ENCODE measurements at places on chromosomes 11 and 22. TPM values are rescaled to one million over a fixed set of nuclear protein-coding genes. Genes with fewer than 3 reads are reported as not detected.

Gene ASPHD2
- total RNA-seq, result 3.5 TPM

Gene FXYD2
- not detected for total RNA-seq

Gene SCGB1D2
- total RNA-seq, result 6.0 TPM

Gene C11orf42
- not detected for total RNA-seq

Gene OR8J3
- total RNA-seq, result not detected

GRCh38 chr11:133053124-133053776 lies 479.1 kb downstream of the OPCML start:
- DNase-seq, result no peak

- no peak for DNase-seq
Measured at GRCh38 chr11:70582886-70583641, 184.7 kb downstream of the CTTN start.

DNA sequence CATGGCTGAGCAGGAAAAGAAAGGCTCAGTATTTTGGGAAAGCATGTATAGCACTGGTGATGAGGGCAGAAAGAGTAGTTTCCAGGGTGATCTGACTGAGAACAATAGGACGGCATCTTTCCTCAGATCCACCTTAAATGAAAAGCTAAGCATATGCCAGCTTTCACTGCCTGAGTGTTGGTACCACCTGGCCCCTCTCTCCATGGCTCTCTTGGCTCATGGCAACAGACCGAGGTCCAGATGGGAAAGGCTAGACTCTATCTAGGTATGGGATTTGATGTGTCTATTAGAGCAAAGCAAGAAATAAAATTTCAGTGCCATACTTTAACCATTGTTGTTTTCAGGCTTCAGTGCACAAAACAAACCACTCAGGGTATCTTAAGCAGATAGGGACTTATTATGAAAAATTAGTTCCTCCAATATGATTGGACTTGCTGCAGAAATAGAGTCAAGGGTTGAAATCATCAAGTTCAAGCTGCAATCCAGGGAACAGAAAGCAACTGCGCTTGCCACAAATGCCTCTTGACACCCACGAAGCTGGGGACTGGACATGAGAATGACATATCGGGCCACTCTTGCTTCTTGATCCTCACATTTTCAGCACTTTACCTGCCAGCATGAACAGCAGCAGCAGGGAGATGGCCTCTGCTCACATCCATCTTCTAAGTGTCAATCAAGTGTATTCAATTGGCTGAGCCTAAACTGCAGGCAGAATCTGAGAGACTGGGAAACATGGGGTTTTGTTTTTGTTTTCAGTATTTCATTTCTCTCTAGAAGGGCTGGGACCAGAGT lies 64.0 kb upstream of the SNX19 start:
- DNase-seq, result no peak

- no peak for DNase-seq
Measured at GRCh38 chr11:69333149-69333710, 39.3 kb downstream of the MYEOV start.

DNA sequence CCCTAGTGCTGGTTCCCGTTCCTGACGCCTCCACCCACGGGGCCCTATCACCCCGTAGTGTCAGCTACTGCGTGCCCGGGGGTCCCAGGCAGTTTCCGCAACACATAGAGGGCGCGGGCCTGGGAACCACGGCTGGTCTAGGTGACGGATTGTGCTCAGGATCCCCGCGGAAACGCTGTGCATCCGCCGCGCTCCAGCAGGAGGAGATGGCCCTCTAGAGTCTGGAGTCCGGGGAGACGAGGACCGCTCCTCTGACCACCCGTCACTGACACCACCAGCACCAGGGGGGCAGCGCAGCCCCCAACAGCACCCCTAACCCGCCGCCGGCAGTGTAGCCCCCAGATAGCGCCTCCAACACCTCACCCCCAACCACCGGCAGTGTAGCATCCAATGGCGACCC lies 4.4 kb upstream of the RFPL3 start:
- DNase-seq, result no peak

- peak; percentile 47 for DNase-seq
Measured at GRCh38 chr22:39364714-39365491, 15.1 kb downstream of the SYNGR1 start.

DNA sequence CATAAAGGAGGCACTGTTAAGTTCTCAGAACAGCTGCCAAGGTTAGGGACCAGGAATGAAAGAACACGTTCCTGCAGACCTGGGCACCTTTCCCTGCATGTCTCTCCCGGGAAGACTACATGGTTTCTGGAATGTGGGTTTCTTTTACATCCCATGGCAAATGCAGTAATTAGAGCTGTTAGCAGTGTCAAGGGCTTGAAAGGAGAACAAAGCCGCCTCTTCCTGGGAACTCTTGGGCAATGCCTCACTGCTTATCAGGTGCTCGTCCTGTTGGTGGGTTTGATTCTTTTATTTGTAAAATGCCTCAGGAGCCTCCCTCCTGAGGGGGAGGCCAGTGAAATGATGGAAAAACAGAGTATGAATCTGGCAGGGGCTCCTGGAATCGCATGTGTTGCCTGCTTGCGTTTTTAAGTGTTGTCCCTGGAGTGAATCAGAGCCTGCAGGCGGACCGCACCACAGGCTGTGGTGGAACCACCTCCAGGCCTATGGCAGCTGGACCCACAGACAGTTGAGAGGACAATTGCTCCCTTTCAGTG lies 723 bp upstream of the C22orf31 start:
- DNase-seq, result peak; percentile 57

DNA sequence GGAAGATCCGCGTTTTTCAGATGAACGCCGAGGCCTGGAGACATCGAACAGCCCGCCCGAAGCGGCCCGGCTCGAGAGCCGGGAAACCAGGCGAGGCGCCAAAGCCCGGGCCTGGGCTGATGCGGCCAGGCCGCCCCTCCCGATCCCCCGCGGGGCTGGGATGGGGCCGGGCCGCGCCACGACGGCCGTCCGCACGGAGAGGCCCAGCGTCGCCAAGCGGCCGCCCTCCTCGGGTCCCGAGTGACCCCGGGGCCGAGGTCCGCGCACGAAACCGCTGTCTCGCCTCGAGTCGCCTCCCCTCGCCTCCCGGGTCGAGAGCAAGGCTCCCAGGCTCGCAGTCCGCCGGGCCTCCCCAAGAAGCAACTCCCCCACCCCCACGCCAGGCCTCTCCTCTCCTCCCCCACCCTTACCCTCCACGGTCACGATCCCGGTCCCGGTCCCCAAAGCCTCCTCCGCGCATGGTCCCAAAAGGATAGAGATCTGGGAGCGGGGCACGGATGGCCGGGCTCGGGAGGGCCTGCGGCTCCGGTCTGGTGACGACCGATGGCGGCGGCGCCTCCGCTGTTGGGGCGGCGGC lies 482 bp downstream of the DDX17 start:
- peak; percentile 46 for DNase-seq

GRCh38 chr11:126861796-126862459 lies 138.6 kb downstream of the KIRREL3 start:
- no peak for DNase-seq

DNA sequence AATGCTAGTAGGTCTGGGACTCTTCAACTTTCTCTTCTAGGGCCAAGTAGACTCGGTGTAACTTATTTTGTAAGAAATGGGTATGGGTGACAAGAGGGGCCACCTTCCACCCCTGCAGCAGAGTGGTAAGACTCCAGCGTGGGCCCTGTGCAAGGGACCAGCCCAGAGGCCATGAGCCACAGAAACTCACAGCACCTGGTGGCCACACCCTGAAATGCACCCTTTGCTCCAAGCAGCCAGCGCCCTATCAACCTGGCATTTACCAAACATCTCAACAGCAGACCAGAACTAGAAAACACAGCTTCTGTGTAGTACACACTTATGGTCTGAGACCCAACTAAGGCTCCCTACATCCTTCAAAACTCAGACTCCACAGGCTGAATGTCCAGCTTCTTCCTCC lies 5.7 kb downstream of the CDCA5 start:
- DNase-seq, result peak; percentile 56

All from SK-MEL-5 (cell line).